ENCODE measurements at places on chromosomes 16 and 17. TPM values are rescaled to one million over a fixed set of nuclear protein-coding genes. Genes with fewer than 3 reads are reported as not detected.

GRCh38 chr16:56709443-56710040, 20.4 kb upstream of the NUP93 start:
- DNase-seq = no peak

Gene SLC6A2
- total RNA-seq = not detected

DNA sequence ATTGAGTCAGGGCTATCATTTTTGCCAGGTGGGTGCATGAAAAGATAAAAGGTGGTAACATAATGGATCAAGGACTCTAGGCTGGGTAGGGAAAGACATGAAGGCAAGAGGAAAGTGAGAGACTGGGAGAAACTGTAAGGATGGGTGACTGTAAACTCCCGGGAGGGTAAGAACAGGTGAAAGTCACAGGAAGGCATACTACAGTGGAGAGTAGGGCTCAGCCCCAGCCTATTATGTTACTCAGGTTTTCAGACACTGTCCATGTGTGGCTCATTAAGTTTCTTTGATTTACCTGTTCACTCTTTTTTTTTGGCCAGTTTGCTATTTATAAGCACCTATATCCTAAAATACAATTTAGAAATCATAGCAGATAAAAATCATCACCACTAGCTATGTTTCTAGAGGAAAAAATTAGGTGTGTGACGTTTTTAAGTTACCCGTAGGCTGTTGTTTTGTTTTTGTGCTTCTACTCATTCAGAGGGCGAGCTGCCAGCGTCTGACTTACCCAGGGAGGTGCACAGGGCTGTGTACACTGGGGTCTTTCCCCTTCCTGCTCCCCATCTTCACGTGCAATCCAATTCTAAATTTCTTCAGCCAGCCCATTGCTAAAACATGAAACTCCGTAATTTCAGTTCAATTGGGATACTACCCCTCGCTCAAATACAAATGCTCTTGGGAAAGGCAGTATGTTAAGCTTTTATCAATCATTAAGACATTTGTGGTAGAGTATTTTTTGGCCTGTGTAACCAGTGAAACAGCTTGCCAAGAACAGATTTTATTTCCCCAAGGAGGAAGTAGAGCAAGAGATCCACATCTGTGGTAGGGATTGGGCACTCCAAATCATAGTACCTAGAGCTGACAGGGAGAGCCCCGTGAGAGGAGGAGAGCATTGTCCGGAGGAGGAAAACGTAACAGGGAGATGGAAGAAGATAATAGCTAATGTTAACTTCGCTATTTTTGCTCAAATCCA, 21.7 kb upstream of the VWA3A start:
- no peak for DNase-seq

DNA sequence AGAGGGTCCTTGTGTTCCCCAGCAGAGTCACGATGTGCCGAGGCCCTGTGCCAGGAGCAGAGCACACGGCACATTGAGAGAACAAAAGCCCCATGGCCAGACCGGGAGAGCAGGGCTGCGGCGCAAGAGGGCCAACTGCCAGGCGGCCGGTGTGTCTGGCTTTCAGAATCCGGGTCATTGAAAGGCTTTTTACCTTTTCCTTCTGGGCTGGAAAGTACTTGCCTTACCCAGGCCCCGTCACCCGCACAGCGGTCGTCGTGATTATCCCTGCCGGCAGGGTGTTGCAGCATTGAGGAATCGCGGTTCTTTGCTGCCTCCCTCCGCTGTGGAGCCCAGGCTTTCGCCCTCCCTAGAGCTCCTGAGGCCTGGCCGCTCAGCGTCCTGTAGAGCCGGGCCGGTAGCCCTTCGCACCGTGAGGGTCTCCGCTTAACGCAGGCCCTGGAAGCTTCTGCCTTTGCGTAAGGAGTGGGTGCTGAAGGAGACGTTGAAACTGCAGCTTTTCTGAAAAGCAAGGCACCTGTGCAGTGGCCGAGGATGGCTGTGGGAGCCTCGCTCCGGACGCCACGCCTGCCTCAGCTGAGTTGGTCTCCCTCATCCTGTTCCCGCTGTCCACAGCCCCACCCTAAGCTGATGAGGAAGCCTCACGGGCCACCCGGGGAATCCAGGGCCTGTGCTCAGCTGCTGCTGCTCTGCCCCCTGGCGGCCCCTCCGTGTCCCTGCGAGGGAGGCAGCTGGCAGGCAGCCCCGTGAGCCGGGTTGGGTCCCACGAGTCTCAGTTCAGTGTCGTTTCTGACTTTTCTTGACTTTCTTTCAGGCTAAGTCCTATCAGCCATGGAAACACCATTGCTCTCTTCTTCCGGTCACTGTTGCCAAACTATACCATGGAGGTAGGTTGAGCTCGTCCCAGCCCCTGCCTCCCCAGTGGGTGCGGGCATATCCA, 8.6 kb upstream of the MC1R start:
- DNase-seq = peak; percentile 43

GRCh38 chr17:39130205-39130604, 21.2 kb downstream of the PLXDC1 start:
- DNase-seq = no peak

GRCh38 chr17:18381158-18381952, 3.8 kb downstream of the EVPLL start:
- no peak for DNase-seq

DNA sequence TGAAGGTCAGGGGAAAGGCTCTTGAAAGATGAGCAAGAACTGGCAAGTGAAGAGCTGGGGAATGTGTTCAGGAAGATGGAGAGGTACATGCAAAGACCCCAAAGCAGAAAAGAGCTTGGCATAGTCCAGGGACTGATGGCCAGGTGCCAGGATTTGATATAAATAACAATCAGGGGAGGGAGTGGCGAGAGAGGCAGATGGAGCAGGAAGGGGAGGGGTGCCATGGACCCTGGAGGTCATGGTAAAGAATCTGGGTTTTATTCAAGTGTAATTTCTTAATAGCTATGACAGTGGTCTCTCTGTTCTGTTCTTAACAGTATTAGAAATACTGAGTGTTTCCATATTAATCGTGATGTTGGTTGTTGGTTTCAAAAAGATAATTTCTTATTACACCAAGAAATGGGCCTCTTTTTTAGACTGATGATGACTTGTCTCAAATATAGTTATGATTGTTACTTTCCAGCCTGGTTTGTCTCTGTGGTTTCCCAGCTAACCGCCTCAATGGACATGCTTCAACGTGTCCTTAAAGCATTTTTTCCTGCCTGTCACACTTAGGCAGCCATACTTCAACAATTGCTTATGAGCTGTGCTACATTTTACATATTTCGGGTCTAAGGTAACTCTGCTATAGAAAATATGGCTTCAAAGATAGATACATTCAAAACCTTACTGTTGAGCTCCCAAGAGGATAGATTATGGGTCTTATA, 49.4 kb downstream of the MYH10 start:
- DNase-seq = no peak

DNA sequence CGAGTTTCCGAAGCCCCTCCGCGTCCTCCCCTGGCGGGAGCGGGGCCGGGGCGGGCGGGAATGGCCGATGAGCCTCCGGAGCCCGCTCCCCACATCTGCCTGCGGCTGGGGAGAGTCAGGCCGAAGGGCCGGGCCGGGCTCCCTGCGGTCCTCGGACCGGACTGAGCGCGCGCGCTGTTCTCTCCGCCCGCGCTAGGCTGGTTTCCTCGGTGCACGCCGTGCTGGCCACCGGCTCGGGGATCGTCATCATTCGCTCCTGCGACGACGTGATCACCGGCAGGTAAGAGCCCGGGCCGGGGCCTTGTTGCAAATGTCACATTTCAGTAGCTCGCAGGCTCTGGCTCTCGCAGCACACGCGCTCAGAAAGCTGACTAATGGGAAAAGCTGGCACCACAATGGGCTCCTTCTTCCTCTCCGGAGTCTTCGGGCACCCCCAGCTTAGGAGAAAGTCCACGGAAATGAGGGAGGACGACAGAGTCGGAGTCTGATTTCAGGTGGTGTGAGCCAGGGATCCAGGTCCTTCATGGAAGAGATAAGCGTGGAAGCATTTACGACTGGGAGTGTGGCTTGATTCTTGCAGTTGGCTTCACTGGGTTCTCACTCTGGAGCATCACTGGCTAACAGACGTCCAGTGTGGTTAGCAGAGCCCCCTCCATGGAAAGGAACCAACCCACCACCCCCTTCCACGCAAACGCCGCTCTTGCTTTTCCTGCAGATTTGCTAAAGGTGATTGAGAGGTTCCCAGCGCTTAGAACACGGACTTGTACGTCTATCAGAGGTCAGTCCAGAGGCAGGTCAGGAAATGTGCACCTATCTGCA, 715 bp downstream of the TLCD3A start:
- peak; percentile 30 for DNase-seq

Gene TBC1D26
- total RNA-seq = not detected

Gene TBC1D3C
- total RNA-seq = 1.6 TPM

DNA sequence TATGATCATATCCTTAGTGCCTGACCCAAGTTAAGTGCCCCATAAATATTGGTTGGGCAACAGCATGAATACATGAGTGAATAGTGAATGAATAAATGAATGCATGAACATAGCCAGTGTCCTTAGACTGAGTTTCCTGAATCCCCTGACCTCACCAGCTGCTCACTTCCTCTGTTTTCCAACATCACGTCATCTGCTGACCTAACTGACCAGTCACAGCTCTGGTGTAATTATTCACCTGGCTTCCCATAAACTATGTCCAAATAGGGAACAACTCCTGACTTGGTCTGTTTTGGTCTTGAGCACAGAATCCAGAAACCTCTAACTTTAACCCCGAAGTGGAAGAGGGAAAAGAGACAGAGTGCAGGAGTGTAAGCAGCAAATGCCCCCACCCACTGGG, 83.4 kb downstream of the ASIC2 start:
- DNase-seq = no peak

Gene PRDM7
- total RNA-seq = not detected

GRCh38 chr17:73787076-73788059, 143.1 kb upstream of the SDK2 start:
- DNase-seq = no peak

Gene CAVIN1
- total RNA-seq = 1,158 TPM

Gene MMP15
- total RNA-seq = 4.0 TPM

DNA sequence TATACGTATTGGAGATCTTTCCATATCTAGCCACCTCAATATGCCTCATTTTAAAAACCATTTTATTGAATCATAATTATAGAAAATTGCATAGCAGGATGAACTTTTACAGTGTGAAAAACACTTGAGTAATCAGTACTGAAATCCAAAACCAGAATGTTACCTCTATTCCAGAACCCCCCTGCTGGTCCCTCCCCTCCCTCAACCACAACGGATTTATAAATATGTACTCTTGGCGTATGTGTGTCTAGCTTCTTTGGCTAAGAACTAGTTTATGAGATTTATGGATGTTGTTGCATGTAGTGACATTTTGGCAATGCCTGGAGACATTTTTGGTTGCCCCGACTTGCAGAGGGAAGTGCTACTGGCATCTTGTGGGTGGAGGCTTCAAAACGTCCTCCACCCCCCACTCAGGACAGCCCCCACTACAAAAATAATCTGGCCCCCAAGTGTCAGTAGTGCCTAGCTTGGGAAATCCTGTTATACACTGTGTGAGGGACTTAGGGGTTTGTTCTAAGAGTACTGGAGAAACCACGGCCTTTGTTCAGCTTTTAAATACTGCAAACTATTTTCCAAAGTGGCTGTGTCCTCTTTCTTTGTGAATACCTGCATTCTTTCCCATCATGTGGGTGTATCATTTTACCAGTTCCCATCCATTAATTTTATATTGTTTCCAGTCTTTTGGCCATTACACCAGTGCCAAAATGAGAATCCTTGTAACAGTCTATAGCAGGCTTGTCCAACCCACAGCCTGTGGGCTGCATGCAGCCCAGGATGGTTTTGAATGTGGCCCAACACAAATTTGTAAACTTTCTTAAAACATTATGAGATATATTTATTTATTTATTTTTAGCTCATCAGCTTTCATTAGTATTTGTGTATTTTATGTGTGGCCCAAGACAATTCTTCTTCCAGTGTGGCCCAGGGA, 23.7 kb downstream of the ITPRIPL2 start:
- DNase-seq = no peak

DNA sequence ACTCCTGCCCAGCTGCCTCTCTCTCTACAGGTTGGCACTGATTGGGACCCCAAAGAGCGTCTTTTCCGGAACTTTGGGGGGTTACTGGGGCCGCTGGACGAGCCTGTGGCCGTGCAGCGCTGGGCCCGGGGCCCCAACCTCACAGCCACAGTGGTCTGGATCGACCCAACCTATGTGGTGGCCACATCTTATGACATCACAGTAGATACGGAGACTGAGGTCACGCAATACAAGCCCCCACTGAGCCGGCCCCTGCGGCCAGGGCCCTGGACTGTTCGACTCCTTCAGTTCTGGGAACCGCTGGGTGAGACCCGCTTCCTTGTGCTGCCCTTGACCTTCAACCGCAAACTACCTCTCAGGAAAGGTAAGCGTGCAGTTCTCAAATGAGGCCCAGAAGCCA, 12.3 kb downstream of the XYLT2 start:
- DNase-seq = no peak

GRCh38 chr16:56950881-56951771, 10.6 kb upstream of the CETP start:
- DNase-seq = peak; percentile 51

DNA sequence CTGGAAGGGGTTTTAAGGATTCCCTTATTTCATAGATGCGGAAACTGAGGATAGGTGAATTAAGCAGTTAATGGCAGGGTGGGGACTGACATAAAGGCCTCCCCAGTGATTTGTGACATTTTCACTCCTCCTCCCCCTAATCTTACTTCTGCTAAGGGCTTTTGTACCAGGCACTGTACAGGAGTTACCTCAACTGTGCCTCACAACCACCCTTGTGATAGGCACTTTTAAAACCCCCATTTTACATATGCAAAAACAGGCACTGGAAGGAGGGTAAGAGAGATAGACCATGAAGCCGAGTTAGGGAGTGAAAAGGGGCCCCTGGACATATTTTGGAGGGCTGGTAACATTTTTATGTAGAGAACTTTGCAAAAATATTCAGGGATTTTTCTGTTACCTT, 862 bp upstream of the GDE1 start:
- DNase-seq = no peak

Gene LRRC46
- total RNA-seq = 0.89 TPM

Gene PERCC1
- total RNA-seq = not detected

- peak; percentile 63 for DNase-seq
Observed at GRCh38 chr16:8849411-8850011, 19.3 kb downstream of the CARHSP1 start.

Gene PIRT
- not detected for total RNA-seq

Gene MEAK7
- 48.0 TPM for total RNA-seq

Gene NTN3
- total RNA-seq = 0.22 TPM

DNA sequence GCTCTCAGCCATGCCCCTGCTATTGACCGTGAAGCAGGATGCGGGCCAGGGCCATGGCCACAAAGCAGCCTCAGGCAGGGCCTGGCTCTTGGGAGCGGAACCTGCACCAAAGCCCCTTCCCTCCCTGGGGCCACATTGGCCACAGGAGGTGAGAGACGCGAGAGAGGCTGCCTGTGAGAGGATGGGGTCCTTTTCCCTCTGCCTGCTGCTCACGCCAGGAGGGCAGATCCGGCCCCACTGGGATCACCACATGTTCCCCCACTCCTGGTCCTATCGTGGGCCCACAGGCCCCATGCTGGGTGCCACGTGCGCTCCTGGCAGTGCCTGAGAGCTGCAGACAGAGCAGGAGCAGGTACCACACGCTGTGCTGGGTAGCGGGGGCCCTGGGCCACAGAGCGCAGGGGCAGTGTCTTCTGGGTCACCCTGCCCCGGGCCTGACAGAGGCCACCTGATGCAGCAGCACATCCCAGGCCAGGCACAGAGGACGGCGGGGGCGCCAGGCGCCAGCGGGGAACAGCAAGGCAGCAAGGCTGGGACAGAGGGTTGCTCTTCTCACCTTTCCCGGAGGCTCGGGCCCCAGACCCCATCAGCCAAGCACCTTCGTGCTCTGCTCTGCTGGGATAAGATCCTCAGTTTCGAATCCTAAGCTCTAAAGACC, 9.2 kb upstream of the NUDT16L1 start:
- no peak for DNase-seq

Gene RNF112
- 0.79 TPM for total RNA-seq

- DNase-seq = no peak
Observed at GRCh38 chr17:17702449-17703139, 21.3 kb downstream of the RAI1 start.

Gene CDC42EP4
- 19.8 TPM for total RNA-seq

Data from HFFc6 (cell line).